A673 (cell line): ENCODE measurements at places on chromosomes 13 and 19. TPM values are rescaled to one million over a fixed set of nuclear protein-coding genes. Genes with fewer than 3 reads are reported as not detected.

- DNase-seq: peak; percentile 97
These were observed at the start of gene TFDP1 for GRCh38 chr13:113584205-113584869. TSS of gene TFDP1 (plus strand) at chr13:113584753. CDS start at chr13:113585838, 1,085 bp downstream.

- no peak for DNase-seq
These were observed 8.0 kb downstream of the RPL36 start for GRCh38 chr19:5697890-5698634.

DNA sequence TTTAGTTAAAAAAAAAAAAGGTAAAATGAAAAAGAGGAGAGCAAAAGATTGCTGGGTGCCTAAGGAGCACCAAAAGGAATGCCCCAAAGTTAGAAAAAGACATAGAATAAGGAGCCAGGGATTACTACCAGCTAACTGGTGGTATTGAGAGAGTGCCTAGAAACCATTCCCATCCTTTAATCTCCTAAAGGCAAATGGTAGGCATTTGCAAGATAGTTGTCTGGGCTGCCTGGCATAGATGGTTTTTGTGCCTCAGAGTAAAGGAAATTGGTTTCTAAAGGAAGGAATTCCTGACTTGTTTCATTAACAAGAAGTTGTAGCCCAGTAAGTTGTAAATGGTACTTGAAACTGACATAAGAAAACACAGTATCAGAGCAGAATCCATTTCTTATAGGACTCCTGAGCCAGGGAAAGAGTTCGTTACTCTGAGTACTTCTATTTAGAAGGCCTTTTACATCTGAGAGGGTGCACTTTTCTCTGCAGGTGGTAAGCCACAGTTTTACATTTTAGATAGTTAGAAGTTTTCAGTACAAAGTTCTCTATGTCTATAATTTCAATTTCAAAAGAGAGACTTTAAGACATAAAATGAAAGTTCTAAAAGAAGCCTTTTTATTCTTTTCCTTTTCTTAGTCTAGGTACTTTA, 92.6 kb downstream of the OLFM4 start:
- no peak for DNase-seq

DNA sequence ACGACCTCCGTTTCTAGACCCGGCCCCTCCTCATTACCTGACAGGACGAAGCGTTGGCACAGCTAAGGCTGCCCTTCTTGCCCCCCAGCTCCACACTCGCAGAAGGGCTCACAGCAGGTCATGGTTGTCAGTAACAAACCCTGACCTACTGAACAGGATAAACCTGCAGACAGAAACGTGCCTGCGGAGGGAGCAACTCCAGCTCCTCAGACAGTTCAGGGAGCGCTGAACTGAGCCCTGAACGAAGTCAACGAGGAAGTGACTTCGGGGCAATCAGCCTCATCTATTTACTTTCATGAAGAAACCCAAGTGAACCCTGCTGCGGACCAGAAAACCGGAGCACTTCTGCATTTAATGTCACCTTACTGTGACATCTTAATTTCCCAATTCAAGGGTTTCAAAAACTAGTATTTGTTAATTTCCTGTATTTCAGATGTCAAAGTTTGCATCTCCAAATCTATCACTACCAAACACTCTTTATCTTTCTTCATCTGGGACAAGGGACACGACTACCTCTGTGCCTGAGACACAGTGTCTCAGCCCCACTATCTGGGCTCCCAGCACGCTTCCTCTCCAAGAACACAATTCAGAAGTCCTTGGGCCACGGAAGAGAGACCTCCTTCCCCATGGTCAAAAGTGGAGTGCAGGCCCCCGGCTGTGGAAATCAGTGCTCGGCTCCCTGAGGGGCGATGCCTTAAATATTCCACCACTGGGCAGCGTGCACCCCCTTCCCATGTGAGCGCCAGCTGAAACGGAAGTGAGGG, 40.2 kb downstream of the CARS2 start:
- no peak for DNase-seq

DNA sequence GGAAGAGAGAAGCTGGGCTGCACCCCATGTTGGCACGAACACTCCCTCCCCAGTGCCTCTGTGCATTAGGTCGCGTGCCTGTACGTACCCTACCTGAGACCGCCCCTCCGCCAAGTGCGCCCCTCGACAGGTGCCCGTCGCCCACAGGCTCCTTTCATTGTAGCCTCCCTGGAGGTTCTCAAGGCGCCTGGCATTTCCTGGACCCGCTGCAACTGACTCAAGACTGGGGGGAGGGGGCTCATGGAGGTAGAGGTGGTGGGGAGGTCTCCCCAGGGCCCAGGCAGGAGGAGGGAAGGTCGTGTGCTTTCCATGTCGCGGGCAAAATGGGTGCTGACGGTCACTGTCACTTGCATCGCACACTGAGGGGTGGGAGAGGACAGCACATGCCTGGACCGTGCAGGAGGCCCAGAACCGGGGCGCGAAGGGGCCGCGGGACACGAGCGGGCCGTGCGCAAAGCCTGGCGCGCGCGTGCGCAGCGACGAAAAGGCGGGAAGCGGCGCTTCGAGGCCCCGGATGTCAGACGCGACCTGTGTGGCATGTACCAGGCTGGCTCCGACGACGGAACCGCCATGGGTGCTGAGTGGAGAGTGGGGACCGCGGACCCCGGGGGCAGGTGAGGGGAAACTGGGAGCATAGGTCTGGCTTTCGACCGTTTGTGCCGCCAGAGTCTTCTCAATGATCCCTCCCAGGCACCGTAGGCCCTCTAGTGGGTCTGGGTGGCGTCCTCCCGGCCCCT, 16.5 kb downstream of the NFIX start:
- DNase-seq: no peak

- no peak for DNase-seq
These were observed 10.4 kb upstream of the KLK14 start for GRCh38 chr19:51093101-51093500.

LPAR6 gene
- 4.0 and 6.7 TPM in 2 replicates for total RNA-seq

USHBP1 gene
- total RNA-seq: 0.61 TPM in 1 of 2 replicates, not detected in the other

CYP2A6 gene
- total RNA-seq: not detected in 2 replicates

PLIN4 gene
- total RNA-seq: 1.0 and 1.3 TPM in 2 replicates
